ENCODE measurements at places on chromosomes 12 and 14. TPM values are rescaled to one million over a fixed set of nuclear protein-coding genes. Genes with fewer than 3 reads are reported as not detected.

GRCh38 chr12:89856431-89856830 lies 147.8 kb upstream of the ATP2B1 start:
- no peaks in the 10 kb centered on the region for H3K27me3 ChIP-seq
- DNase-seq, result no peak

- H3K27ac ChIP-seq, result no peak overlapping the region
- H3K36me3 ChIP-seq, result no peaks in the 10 kb centered on the region
- no peaks in the 10 kb centered on the region for H3K27me3 ChIP-seq
- no peak overlapping the region for H3K4me3 ChIP-seq
These were observed 30.7 kb downstream of the FBRSL1 start for GRCh38 chr12:132520421-132521199.

- no peak for DNase-seq
- H3K4me1 ChIP-seq, result no peaks in the 10 kb centered on the region
- no peaks in the 10 kb centered on the region for H3K36me3 ChIP-seq
- H3K4me3 ChIP-seq, result no peak overlapping the region
- H3K27me3 ChIP-seq, result peaks cover 3% of the 10 kb centered on the region
- no peak overlapping the region for H3K27ac ChIP-seq
These were observed 101.5 kb downstream of the NTF3 start for GRCh38 chr12:5533368-5533767.

OR6J1 gene
- not detected for total RNA-seq

DNA sequence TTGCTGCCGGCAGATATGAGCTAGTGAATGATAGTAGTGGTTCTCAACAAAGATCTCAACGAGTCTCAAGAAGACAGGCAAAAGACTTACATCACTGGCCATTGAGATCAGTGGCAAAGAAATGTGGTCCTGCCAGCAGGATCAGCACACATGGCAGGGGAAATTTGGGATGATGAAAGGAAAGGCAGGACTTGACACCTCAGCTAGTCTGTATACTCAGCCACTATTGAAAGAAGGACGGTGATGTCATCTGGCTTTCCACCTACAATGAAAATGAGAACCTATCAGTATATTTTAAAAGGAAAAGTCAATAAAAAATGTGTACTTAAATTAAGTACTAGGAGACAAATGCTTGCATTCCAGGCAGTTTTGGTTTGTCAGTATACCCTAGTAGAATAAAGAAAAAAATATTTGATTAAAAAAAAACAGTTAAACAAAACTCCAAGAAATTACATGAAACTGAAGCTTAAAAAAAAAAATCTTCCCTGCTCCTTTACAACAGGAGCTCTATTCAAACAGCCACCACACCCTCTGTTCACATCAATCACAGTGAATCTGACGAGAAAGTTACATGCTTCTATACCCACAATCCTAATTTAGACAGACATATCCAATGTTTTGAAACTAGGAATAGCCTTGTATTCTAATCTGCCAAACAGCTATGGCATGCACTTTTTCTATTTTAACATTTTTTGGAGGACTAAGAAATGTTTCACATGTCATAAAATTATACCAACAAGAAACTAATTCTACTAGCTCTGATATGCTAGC lies 34.9 kb downstream of the RAD9B start:
- H3K4me3 ChIP-seq, result no peak overlapping the region
- H3K27me3 ChIP-seq, result no peaks in the 10 kb centered on the region
- peak overlapping the region; percentile 72 for H3K27ac ChIP-seq
- no peak for DNase-seq

SIRT4 gene
- total RNA-seq, result 0.98 TPM

- H3K27ac ChIP-seq, result no peak overlapping the region
- no peak for DNase-seq
- H3K4me1 ChIP-seq, result no peaks in the 10 kb centered on the region
- H3K27me3 ChIP-seq, result no peaks in the 10 kb centered on the region
- H3K4me3 ChIP-seq, result no peak overlapping the region
These were observed 79.7 kb downstream of the FUT8 start for GRCh38 chr14:65492266-65492665.

DNA sequence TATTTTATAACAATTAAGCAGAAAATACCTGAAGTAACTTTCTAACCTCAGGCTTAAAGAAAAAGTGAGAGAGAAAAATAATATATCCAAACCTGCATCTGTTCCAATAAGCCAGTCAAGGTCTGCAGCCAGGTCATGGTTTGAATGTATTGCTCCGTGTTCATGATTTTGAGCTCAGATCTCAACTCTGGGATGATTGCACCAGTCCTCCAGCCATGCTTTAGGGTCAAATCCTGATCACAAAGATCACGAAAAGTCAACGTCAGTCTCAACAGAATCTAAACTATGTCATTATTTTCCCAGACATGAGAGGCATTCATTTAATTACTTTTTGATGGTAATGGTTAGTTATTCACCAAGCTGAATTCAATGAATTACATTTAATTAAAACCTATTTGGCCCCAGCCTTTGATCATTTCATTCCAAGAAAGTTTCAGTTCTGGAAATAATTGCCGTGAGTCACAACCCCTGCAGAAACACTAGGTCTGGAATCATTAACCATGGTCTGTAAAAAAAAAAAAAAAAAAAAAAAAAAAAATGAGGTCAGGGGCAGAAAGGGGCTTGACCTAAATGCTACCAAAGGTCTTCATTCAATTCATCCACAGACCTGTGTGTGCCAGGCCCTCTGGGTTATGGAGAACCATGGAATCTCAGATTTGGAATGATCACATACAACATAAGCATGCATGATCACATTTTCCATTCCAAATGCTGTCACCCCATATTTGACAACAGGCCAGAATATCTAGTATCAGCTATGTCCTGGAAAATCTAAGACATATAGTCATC lies 55.6 kb downstream of the NT5DC3 start:
- peak overlapping the region; percentile 71 for H3K27ac ChIP-seq
- no peaks in the 10 kb centered on the region for H3K4me1 ChIP-seq
- DNase-seq, result no peak
- H3K36me3 ChIP-seq, result no peaks in the 10 kb centered on the region

DNA sequence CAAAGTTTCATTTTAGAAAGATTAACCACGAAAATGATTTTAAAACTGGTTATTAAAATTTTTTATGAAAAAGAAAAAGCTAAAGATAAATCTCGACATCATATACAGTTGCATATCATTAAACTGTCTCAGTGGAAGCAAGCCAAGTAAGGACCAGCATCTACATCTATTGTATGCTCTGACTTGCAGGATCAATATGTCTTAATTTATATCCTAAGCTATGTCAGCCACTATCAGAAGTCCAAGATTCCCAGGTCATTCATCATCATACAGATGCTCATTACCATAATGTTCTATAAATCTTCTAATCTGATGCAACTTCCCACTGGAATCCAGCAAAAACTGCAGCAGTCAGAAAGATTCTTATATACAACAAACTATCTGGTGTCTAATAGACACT lies 43.5 kb downstream of the CMAS start:
- H3K27ac ChIP-seq, result no peak overlapping the region
- no peaks in the 10 kb centered on the region for H3K27me3 ChIP-seq
- H3K36me3 ChIP-seq, result no peaks in the 10 kb centered on the region
- H3K4me1 ChIP-seq, result no peaks in the 10 kb centered on the region
- no peak overlapping the region for H3K4me3 ChIP-seq

- H3K36me3 ChIP-seq, result no peaks in the 10 kb centered on the region
- H3K4me3 ChIP-seq, result no peak overlapping the region
- H3K27me3 ChIP-seq, result no peaks in the 10 kb centered on the region
- no peaks in the 10 kb centered on the region for H3K4me1 ChIP-seq
- no peak overlapping the region for H3K27ac ChIP-seq
- no peak for DNase-seq
These were observed 37.2 kb downstream of the CFAP251 start for GRCh38 chr12:121955258-121956237.

DNA sequence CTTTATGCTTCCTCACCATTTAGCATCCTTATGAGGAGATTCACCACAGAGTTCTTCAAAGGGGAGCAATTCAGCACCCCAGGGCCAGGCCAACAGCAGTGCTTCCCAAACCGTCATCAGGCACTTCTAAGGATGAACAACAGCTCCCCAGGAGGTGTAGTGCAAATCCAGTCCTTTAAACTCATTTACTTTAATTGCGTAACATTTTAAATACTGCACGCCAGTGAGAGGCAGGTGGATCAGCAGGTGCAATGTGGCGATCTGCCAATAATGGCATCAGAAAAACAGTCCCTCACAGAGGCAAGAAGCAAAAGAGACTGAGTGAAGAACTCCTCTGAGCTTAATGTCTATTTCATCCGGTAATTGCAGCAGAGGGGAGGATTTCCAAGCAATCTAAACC lies 770.9 kb upstream of the FOXG1 start:
- H3K27me3 ChIP-seq, result no peaks in the 10 kb centered on the region
- no peaks in the 10 kb centered on the region for H3K36me3 ChIP-seq
- H3K27ac ChIP-seq, result no peak overlapping the region

CEP128 gene
- 16.1 TPM for total RNA-seq

PAX9 gene
- total RNA-seq, result 4.9 TPM

RAD9B gene
- 2.8 TPM for total RNA-seq

DNA sequence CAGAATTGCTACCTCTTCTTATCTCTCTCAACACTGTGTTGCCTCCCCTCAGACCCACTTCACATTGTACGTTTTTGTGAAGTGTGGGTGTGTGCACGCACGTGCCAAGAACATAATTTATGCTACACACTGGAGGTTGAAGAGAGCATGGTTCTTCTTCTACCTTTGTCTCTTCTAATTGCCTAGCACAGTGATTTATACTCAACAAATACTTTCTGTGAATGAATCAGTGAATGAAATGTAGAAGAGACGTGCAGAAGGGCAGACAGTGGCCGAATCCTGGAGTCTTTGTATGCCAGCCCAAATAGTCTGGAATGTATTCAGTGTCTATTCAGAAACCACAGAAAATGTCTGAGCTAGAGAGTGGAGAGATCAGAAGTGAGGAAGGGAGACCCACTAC lies 4.6 kb upstream of the SAMD4A start:
- no peak overlapping the region for H3K27ac ChIP-seq
- H3K4me1 ChIP-seq, result no peaks in the 10 kb centered on the region
- H3K4me3 ChIP-seq, result no peak overlapping the region
- no peak for DNase-seq
- H3K27me3 ChIP-seq, result no peaks in the 10 kb centered on the region
- H3K36me3 ChIP-seq, result no peaks in the 10 kb centered on the region

SLC17A8 gene
- not detected for total RNA-seq

NFYB gene
- total RNA-seq, result 59.3 TPM

DNA sequence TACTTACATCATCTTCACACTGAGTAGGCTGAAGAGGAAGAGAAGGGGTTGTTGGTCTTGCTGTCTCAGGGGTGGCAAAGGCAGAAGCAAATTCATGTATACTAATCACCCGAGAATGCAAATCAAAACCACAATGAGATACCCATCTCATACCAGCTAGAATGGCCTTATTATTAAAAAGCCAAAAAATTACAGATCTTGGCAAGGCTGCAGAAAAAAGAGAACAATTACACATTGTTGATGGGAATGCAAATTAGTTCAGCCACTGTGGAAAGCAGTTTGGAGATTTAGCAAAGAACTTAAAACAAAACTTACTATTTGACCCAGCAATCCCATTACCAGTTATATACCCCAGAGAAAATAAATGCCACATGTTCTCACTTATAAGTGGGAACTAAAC lies 154.9 kb downstream of the SEC23A start:
- no peaks in the 10 kb centered on the region for H3K27me3 ChIP-seq
- H3K4me1 ChIP-seq, result no peaks in the 10 kb centered on the region
- H3K4me3 ChIP-seq, result no peak overlapping the region
- no peaks in the 10 kb centered on the region for H3K36me3 ChIP-seq

TRIM9 gene
- 5.2 TPM for total RNA-seq

DNA sequence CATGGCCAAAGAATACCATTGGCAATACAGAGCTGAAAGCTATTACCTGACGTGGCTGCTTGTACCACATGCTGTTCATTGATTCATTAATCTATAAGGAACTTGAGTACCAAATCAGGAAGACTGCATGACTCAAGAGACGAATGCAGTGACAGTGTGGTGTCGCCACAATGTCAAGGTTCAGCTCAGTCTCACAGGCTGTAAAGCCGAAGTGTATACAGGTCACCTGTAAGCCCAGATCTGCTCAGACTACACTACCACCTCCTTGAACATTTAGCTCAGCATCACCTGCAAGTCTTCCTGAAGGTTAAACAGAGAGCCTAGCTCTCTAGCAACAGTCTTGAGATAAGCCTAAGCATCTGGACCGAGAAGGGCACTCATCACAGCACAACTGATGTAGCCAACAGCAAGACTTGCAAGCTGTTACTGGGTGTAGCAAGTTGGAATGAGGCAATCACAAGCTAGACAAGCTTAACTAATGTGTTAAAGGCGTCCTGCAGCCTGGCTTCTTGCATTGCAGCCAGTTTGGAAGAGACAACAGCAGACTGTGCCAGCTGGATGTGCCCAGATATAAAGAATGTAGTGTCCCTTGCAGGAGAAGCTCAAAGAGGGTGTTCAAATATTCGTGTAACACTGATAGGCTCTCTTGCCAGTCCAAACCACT lies 21.0 kb downstream of the TMTC1 start:
- H3K27me3 ChIP-seq, result no peaks in the 10 kb centered on the region
- H3K27ac ChIP-seq, result no peak overlapping the region
- DNase-seq, result peak; percentile 67
- no peaks in the 10 kb centered on the region for H3K36me3 ChIP-seq
- H3K4me1 ChIP-seq, result no peaks in the 10 kb centered on the region

GRCh38 chr12:41443690-41444089 lies 255.6 kb downstream of the PDZRN4 start:
- H3K27me3 ChIP-seq, result no peaks in the 10 kb centered on the region
- no peaks in the 10 kb centered on the region for H3K36me3 ChIP-seq
- H3K4me3 ChIP-seq, result no peak overlapping the region

All from breast epithelium (tissue), 4 donors.